ENCODE measurements at places on chromosomes 6 and 20.

- peak; percentile 78 for DNase-seq
These were observed at the start of gene TUBB2B for GRCh38 chr6:3227363-3228045. TUBB2B (minus strand) TSS chr6:3227653; CDS start chr6:3227543, 110 bp downstream.

DNA sequence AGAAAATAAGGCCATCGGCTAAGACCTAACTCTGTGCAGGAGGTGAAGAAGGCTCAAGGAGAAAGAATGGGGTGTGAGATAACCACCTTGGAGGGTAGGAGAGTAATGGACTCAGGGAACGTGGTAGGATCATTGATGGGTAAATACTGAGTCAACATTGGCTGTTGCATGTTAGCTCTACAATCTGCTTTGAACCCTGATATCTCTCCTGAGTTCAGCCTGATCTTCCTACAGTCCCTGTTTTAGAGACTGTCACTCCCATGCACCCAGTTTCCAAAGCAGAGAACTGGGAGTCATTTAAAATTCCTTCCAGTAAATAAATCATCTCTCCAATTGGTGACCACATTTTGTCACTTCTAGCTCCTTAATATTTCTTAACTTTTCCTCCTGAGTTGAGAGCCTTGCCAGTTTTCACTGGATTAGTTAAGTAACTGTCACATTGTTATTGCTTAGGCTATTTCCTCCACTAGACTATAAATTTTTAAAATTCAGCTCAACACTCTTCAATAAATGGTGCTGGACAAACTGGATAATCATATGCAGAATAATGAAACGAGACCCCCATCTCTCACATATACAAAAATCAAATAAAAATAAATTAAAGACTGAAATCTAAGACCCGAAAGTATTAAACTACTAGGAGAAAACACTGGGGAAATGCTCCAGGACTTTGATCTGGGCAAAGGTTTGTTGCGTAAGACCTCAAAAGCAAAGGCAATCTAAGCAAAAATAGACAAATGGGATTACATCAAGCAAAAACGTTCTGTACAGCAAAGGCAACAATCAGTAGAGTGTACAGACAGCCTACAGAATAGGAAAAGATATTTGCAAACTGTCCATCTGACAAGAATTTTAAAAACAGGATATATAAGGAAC lies 138.9 kb upstream of the TMEM170B start:
- DNase-seq: no peak

- no peak for DNase-seq
These were observed 15.3 kb upstream of the FHL5 start for GRCh38 chr6:96547654-96548053.

DNA sequence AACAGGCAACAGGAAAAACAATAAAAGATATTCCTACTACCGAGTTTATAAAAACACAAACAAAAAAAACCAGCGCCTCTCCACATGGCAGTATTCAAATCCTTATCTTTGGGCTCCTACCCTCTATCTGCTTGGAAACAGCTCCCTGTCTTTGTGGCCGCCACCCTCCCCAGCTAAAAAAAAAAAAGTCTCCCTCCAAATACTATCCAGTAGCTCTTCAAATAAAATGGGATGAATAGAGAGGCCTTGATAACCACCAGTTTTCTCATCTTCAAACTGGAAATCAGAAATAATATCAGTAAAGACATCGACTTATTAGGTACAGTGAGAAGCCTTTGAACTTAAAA lies 96.2 kb downstream of the PSMG4 start:
- no peak for DNase-seq

- DNase-seq: no peak
These were observed 22.8 kb downstream of the NPEPL1 start for GRCh38 chr20:58715391-58715800.

DNA sequence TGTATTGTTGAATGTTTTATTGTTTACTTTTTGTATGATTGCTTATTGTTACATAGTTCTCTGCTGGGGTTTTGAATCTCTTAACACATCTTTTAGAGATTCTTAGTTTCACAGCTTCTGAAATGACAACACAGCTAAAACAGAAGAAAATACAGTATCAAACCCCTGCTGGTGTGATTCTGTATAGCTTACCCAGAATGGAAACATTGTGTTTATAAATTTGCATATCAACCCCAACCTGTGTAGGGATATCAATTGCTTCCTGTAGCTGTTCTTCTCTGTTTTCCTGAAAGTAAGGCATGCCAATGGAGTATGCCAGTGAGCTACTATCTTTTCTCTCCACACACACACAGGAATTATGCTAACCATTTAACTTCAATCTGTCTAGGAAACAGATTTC lies 64.3 kb upstream of the ID4 start:
- DNase-seq: no peak

DNA sequence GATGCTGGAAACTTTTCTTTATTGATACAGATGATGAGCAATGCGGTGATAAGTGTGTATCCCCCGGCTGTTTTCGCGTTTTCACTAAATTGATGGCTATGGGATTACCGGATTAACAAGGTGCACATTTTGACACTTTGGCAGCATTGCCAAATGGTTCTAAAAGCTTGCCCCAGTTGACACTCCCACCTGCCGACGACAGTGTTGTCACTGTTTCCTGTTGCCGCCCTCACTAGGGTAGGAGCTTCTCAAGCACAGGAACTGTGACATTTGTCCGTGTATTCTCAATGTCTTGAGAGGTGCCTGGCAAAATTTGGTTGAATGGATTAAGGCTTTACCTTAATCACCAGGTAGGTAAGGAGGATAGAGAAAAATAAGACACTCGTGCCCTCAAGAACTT lies 9.8 kb upstream of the MAPK13 start:
- no peak for DNase-seq

GRCh38 chr6:159853754-159854153 lies 37.0 kb upstream of the MAS1 start:
- no peak for DNase-seq

DNA sequence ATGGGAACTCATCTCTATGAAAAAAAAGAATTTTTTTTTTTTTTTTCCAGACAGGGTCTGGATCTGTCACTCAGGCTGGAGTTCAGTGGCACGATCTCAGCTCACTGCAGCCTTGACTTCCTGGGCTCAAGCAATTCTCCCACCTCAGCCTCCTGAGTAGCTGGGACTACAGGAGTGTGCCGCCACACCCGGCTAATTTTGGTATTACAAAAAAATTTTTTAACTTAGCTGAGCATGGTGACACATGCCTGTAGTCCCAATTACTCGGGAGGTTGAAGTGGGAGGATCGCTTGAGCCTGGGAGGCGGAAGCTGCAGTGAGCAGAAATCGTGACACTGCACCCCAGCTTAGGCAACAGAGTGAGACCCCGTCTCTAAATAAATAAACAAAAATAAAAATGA lies 7.5 kb downstream of the DEF6 start:
- DNase-seq: no peak

- peak; percentile 34 for DNase-seq
These were observed 243.2 kb downstream of the ARID1B start for GRCh38 chr6:157020398-157020797.

DNA sequence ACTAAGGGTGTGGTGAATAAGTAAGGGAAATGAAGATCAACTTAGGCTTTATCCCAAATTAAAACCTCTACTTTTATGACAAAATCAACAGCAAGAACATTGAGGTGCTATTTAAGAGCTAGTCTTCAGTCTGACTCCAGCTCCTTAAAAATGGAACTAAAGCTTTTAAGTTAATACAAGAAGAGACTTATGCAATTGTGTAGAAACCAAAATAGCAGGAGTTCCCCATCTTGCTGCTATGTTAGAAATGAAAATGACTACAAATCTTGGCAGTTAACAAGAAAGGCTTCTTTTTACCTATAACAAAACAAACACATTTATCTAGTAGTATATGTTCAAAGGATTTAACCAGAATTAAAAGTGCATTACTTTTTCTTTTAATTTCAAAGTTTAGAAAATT lies 25.7 kb downstream of the HMGN3 start:
- no peak for DNase-seq
